ENCODE measurements at places on chromosomes 12 and 14. TPM values are rescaled to one million over a fixed set of nuclear protein-coding genes. Genes with fewer than 3 reads are reported as not detected.
A peak's percentile ranks its signal among the peaks of the same experiment; 100 is the strongest.

DNA sequence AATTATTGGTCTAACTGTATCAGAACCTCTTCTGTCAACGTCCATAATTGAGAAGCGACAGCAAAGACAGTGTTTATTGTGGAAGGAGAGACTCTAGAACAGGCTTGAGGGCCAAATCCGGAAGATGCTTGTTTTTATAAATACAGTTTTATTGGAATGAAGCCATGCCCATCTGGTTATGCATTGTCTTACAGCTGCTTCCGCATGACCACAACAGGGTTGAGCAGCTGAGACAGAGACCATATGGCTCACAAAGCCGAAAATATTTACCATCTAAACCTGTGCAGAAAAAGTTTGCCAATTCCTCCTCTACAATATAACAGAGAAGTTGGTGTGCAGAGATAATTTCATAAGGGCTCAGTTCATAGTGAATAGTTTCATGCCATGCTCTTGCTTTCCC lies 24.5 kb downstream of the PRKAB1 start:
- no peak for DNase-seq
- H3K27ac ChIP-seq, result peak overlapping the region; percentile 78
- no peaks in the 10 kb centered on the region for H3K36me3 ChIP-seq
- no peaks in the 10 kb centered on the region for H3K4me1 ChIP-seq

CPNE6 gene
- not detected for polyA plus RNA-seq

DNA sequence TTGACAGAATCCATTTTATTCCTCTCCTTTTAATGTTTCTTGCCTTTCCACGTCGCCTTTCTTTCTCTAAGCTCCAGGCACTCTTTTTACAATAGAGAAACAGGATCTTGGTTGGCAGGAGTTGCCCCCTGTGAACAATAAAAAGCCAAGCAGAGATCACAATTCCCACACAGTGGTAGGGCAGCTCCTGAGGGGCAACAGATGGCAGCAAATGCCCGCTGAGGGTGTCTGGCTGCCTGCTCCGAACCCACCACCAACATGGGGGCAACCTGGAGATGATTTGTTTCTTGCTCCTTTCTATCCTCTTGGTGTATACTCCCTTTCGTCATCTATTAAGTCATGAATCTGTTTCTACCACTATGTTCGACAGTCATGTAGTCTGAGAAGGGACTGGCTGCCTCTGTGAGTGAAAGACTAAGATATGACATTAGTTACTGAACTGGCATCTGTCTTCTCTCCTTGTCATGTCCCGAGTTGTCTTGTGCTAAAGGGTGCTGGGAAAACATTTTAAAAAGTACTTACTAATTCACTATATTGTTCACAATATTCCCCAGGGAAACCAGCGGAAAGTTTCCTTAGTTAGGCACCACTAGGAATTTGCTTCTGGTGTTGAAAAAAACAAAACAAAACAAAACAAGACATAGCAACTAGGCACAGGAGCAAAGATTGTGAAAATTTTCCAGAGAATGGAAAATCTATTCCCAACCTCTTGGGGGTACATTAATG lies 170.1 kb downstream of the STXBP6 start:
- no peak for DNase-seq
- no peak overlapping the region for H3K27ac ChIP-seq
- no peaks in the 10 kb centered on the region for H3K4me1 ChIP-seq

ALDH1L2 gene
- polyA plus RNA-seq, result 0.07 TPM

DNA sequence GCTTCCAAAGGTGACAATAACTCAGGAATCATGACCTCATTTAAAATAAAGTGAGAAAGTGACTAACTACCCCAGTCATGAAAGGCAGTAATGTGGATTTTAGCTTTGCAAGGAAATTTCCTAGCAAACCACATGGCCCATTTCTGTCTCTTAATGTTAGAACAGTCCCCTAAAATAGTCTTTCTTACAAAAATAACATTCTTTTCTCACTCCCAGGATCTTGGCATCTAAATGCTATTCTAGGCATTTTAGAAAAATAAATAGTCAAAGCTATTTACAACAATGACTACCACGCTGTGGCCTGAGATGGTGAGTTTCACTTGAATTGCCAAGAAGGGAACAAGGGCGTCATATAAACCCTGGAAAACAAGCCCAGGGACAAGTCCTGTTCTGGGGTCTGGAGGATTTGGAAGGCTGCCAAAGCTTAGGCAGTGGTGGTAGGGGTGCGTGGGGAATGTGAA lies 101.2 kb upstream of the CCDC175 start:
- no peaks in the 10 kb centered on the region for H3K36me3 ChIP-seq
- no peaks in the 10 kb centered on the region for H3K27me3 ChIP-seq
- no peak overlapping the region for H3K4me3 ChIP-seq
- no peaks in the 10 kb centered on the region for H3K4me1 ChIP-seq

CCDC88C gene
- 38.4 TPM for polyA plus RNA-seq

DNA sequence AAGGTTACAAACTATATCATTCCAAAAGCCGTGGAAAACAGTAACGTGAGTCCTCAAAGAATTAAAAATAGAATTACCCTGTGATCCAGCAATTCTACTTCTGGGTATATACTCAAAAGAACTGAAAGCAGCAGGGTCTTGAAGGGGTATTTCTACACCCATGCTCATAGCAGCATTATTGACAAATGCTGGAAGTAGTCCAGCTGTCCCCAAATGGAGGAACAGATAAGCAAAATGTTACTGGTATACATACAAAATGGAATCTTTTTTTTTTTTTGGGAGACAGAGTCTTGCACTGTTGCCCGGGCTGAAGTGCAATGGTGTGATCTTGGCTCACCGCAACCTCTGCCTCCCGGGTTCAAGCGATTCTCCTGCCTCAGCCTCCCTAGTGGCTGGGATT lies 32.9 kb downstream of the ADIPOR2 start:
- no peak overlapping the region for H3K4me3 ChIP-seq
- H3K27ac ChIP-seq, result no peak overlapping the region
- no peaks in the 10 kb centered on the region for H3K4me1 ChIP-seq
- DNase-seq, result no peak
- H3K36me3 ChIP-seq, result peaks cover 23% of the 10 kb centered on the region

SPTB gene
- 1.6 TPM for polyA plus RNA-seq

GRCh38 chr12:48969160-48969771 lies 2.3 kb downstream of the WNT10B start:
- peaks cover 54% of the 10 kb centered on the region for H3K27me3 ChIP-seq
- no peak overlapping the region for H3K27ac ChIP-seq
- peaks cover 56% of the 10 kb centered on the region for H3K4me1 ChIP-seq
- no peak for DNase-seq
- H3K36me3 ChIP-seq, result no peaks in the 10 kb centered on the region
- no peak overlapping the region for H3K4me3 ChIP-seq

DNA sequence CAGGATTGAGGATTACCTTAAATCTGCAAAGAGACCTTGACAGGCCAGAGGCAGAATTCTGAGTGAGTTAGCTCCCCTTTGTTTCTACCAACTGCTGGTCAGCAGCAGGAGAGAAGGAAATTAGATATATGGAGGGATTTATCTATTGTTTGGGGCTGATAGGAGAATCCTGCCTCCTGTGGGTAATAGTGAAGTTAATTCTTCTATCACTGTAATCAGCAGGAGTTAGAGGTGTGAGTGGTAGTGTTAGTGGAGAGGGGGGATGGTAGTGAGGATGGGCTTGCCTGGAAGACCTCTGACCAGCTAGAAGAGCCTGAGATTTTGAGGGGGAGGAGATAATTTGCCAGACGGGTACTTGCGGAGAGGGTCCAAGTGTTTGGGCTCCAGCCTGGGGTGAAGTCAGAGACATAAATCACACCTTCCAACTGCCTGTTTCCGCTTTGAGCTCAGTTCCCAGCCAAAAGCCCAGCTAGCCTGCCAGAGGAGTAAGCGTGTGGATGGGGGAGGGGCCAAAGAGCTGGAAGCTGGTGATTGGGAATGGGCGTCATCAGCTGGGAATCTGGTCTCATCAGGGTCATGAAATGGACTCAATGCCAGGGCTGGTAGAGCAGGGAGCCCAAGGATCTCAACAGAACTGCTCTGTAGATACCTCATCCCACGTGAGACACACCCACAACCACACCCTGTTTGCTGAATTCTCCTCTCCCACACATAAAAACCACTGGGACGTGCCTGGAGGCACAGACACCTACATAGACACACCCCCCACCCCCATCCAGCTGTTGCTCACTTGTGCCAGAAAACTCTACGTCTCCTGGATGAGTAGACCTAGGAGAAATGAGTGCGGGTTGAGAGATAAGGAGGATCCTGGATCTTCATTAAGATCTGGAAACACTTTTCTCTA lies 13.1 kb upstream of the ITGA5 start:
- no peak for DNase-seq
- peaks cover 41% of the 10 kb centered on the region for H3K4me1 ChIP-seq
- peaks cover 59% of the 10 kb centered on the region for H3K27me3 ChIP-seq
- no peaks in the 10 kb centered on the region for H3K36me3 ChIP-seq
- no peak overlapping the region for H3K27ac ChIP-seq

TRPV4 gene
- 0.49 TPM for polyA plus RNA-seq

GRCh38 chr14:97077253-97077653 lies 280.1 kb downstream of the VRK1 start:
- H3K27ac ChIP-seq, result no peak overlapping the region
- H3K27me3 ChIP-seq, result no peaks in the 10 kb centered on the region
- no peak overlapping the region for H3K4me3 ChIP-seq
- H3K4me1 ChIP-seq, result no peaks in the 10 kb centered on the region
- no peaks in the 10 kb centered on the region for H3K36me3 ChIP-seq

GRCh38 chr14:95481391-95482022 lies 34.9 kb downstream of the SYNE3 start:
- DNase-seq, result no peak
- H3K4me3 ChIP-seq, result no peak overlapping the region
- H3K4me1 ChIP-seq, result peaks cover 11% of the 10 kb centered on the region
- H3K27ac ChIP-seq, result no peak overlapping the region
- no peaks in the 10 kb centered on the region for H3K27me3 ChIP-seq

GRCh38 chr12:55721601-55722213 lies 1.5 kb downstream of the RDH5 start:
- peak; percentile 74 for DNase-seq
- no peak overlapping the region for H3K27ac ChIP-seq
- H3K4me1 ChIP-seq, result peaks cover 39% of the 10 kb centered on the region

DNA sequence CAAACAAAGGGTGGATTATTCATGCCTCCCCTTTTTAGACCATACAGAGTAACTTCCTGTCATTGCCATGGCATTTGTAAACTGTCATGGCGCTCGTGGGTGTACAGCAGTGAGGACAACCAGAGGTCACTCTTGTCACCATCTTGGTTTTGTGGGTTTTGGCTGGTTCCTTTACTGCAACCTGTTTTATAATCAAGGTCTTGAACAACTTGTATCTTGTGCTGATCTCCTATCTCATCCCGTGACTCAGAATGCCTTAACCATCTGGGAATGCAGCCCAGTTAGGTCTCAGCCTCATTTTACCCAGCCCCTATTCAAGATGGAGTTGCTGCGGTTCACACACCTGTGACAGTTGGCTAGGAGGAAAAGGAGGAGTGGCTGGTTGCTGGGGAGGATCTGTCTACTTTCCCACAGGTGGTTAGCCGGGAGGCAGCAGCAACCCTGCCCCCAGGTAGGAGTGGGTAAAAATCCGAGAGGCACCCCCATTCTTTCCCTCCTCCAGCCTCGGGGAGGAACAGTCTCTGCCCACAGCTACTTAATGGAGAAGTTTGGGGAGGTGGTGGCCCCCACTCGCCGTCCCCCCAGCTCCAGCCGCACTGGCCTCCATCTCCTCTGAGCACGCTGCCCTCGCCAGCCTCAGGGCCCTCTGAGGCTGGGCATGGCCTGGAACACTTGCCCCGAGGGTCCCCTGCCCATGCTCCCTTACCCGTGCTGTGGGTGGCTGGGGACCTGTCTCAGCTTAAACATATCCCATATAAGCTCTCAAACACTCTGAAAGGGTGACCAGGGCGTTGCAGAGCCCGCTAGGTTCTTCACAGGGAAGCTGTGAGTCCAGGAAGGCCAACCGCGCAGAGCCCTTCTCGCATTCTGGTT lies 41.7 kb downstream of the SMIM41 start:
- H3K27ac ChIP-seq, result no peak overlapping the region
- no peak overlapping the region for H3K4me3 ChIP-seq
- H3K27me3 ChIP-seq, result peaks cover 9% of the 10 kb centered on the region
- H3K36me3 ChIP-seq, result no peaks in the 10 kb centered on the region
- peaks cover 62% of the 10 kb centered on the region for H3K4me1 ChIP-seq

VCPKMT gene
- polyA plus RNA-seq, result 28.8 TPM

- H3K4me1 ChIP-seq, result no peaks in the 10 kb centered on the region
- no peaks in the 10 kb centered on the region for H3K27me3 ChIP-seq
- H3K36me3 ChIP-seq, result no peaks in the 10 kb centered on the region
- no peak overlapping the region for H3K27ac ChIP-seq
Observed at GRCh38 chr14:83184531-83184930, 1650.9 kb upstream of the SEL1L start.

DNA sequence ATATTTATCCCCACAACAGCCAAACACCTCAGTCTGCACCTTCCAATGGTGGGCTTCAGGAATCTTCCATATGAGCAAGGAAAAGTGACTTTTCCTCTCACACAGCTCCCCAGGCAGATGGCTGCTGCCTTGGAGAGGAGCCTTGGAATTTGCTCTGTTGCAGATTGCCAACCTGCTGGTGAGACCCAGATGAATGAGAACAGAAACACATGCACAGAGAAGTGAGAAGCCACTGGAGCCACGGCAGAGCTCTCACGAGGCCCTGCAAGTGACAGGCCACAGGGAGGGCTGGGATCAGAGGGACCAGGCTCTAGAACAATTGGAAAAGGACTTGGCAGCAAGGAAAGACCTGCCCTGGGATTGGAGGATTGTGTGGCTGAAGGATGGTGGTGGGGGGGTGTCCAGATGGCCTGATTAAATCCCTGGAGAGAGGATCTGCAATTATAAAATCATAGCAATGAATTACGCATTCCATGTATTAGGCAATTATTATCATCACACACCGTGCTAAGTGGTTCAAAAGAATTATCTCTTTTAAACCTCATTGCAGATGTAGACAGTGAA lies 84.9 kb upstream of the PWP1 start:
- no peaks in the 10 kb centered on the region for H3K4me1 ChIP-seq
- H3K27ac ChIP-seq, result no peak overlapping the region
- DNase-seq, result no peak
- H3K4me3 ChIP-seq, result no peak overlapping the region

DNA sequence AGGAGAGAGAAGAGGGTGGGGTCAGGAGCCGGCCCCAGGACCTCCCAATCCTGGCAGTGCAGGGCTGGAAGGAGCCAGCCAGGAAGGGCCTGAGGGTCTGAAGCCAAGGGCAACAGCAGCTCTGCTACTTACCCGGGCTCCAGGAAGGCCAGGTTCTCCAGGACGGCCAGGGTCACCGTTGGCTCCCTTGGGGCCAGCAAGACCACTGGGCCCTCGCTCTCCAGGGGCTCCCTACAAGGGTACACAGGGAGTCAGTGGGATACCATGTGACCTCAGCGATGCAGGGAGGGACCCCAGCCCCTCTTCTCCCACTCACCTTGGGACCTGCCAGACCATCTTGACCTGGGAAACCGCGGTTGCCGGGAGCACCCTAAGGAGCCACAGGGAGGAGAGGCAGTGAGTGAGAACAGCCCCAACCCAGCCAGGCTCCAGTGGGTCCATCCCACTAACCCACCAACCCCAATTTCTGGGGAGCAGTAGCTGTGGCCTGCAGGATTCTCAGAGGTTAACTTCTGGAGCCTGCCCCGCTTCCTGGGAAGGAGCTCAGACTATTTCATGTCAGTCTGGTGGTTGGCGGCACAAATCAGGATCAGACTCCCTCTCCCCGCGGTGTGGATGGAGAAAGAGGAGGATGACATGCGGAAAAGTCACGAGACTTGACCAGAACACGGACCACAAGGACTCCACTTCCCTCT lies 18.5 kb downstream of the COL2A1 start:
- H3K4me3 ChIP-seq, result no peak overlapping the region
- peak; percentile 67 for DNase-seq
- H3K27me3 ChIP-seq, result no peaks in the 10 kb centered on the region
- no peaks in the 10 kb centered on the region for H3K36me3 ChIP-seq
- H3K4me1 ChIP-seq, result peaks cover 4% of the 10 kb centered on the region

Measured in spleen (tissue), 13 donors.